ENCODE measurements at places on chromosomes 4 and X.

GRCh38 chr4:175351473-175351872 is 433.3 kb downstream of the ADAM29 start:
- no peak for DNase-seq

- DNase-seq, result no peak
Measured at GRCh38 chrX:15483891-15484290, 9.2 kb downstream of the PIR start.

- DNase-seq, result no peak
Measured at GRCh38 chr4:37715889-37716402, 29.8 kb upstream of the RELL1 start.

DNA sequence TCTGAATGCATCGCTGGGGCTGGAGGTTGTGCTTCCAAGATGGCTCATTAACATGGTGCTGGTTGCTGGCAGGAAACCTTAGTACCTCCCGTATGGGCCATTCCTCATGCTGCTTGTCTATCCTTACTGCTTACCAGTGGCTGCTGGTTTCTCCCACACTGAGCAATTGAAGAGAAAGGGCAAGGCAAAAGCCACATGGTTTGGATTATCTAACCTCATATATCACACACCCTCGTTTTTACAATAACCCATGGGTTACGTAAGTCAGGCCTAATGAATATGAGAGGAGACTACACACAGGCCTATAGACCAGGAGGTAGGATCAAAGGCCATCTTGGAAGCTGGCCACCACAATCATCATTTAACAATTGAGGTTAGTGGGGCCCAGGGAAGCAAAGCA is 141.8 kb upstream of the EDNRA start:
- no peak for DNase-seq

DNA sequence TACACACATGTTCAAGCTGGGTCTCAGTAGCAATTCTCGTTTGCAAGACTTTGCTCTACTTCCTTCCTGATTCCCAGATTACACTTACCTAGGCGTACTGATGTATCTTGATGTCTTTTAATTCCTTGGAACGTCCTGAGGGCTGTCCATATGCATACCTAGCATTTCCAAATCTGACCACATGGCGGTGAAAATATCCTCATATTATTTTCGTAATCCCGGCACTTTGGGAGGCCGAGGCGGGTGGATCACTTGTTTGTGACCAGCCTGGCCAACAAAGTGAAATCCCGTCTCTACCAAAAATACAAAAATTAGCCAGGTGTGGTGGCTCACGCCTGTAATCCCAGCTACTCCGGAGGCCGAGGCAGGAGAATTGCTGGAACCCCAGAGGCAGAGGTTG is 1786.3 kb upstream of the TENM3 start:
- DNase-seq, result no peak

DNA sequence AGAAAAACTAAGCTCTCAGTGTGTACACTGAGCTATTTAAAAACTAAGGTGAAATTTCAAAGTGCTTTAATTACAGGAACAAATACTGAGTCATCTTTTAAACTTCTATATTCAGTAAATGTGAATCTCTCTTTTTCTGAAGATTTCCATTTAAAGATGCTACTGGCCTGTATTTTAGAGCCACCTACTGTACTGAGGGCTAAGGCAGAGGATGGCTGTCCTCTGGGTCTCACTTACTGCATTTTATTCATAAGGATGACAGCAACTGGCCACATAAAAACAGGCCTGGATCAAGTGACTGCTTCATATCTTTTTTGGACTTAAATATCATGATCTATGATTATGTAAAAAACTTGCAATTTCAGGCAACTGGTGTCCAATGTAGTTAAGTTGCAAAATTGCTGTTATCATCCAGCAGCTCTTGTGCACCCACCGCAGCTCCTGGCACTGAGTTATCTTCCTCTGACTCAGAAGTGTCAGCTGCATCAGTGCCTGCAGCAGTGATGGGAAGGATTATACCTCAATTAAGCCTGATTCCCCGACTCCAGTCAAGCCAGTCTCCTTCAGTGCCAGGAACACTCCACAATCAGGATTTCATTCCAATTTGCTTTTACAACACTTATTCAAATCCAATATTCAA is 1073.7 kb downstream of the PDHA2 start:
- peak; percentile 45 for DNase-seq

- no peak for DNase-seq
Measured at GRCh38 chr4:133131829-133132460, 17.1 kb upstream of the PCDH10 start.

GRCh38 chrX:109346491-109346890 is 135.4 kb downstream of the GUCY2F start:
- no peak for DNase-seq
